ENCODE measurements at places on chromosomes 5 and 9.

GRCh38 chr9:83219154-83219923 lies 156.4 kb upstream of the RASEF start:
- peak; percentile 85 for DNase-seq

DNA sequence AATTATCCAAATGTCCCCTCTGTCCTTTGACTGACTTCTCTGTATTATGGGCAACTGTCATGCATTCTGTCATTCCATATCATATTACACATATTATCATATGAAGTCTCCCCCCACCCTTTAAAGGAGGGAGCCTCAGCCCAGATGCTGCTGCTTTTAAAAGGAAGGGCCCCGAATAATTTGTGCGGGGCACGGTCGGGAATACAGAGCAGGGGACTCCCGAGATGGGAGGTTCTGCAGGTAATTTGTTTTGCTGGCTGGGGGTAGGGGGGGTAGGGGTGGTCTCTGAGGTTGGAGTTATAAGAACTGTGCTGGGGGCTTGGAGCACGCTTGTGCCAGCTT lies 10.1 kb upstream of the LHX2 start:
- no peak for DNase-seq

DNA sequence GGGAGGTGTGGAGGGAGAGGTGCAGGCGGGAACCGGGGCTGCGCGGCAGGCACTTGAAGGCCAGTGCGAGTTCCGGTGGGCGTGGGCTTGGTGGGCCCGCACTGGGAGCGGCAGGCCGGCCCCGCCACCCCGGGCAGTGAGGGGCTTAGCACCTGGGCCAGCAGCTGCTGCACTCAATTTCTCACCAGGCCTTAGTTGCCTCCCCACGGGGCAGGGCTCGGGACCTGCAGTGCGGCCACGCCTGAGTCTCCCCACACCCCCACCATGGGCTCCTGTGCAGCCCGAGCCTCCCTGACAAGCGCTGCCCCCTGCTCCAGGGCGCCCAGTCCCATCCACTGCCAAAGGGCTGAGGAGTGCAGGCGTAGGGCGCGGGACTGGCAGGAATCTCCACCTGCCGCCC lies 284.5 kb downstream of the DEPDC1B start:
- no peak for DNase-seq

- no peak for DNase-seq
Measured at GRCh38 chr5:149217803-149218155, 53.9 kb upstream of the AFAP1L1 start.

- DNase-seq, result no peak
Measured at GRCh38 chr5:113024076-113024697, 47.6 kb downstream of the DCP2 start.

- DNase-seq, result peak; percentile 8
Measured at GRCh38 chr5:50822046-50822445, 155.6 kb downstream of the PARP8 start.

GRCh38 chr9:76690246-76690972 lies 73.8 kb upstream of the PCA3 start:
- DNase-seq, result no peak

GRCh38 chr9:15711931-15712330 lies 159.1 kb downstream of the CCDC171 start:
- no peak for DNase-seq
